ENCODE measurements at places on chromosomes 13 and 19. TPM values are rescaled to one million over a fixed set of nuclear protein-coding genes. Genes with fewer than 3 reads are reported as not detected.

C19orf47 gene
- 26.5 TPM for total RNA-seq

NLRP8 gene
- total RNA-seq: not detected

ACTMAP gene
- total RNA-seq: 17.1 TPM

ADPRHL1 gene
- 4.4 TPM for total RNA-seq

DNA sequence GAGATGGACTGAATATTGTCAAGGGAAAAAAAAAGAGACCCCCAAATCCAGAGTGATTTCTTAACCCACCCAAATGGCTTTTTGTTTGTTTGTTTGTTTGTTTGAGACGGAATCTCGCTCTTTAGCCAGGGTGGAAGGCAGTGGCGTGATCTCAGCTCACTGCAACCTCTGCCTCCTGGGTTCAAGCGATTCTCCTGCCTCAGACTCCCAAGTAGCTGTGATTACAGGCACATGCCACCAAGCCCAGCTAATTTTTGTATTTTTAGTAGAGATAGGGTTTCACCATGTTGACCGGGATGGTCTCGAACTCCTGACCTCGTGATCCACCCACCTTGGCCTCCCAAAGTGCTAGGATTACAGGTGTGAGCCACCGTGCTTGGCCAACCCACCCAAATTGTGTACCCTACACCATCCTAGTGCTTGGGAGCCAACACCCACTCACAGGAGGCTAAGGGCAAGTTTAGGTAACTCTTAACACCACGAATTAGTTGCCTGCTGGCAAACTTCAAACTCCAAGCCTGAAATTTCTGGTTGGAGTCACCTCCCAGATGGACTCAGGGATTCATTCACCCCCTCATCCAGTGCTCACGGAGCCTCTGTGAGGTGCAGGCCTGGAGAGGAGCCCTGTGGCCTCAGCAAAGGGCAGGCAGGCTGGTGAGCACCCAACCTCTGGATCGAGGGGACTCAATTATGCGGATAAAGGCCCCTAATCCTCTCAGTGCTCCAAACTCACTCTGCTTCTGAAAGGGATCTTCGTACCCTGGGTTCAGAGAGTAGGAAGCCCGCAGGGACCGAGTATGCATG, 37.6 kb downstream of the ACTN4 start:
- DNase-seq: no peak

- DNase-seq: no peak
Observed at GRCh38 chr13:62960723-62961122, 1545.1 kb upstream of the PCDH20 start.

DNA sequence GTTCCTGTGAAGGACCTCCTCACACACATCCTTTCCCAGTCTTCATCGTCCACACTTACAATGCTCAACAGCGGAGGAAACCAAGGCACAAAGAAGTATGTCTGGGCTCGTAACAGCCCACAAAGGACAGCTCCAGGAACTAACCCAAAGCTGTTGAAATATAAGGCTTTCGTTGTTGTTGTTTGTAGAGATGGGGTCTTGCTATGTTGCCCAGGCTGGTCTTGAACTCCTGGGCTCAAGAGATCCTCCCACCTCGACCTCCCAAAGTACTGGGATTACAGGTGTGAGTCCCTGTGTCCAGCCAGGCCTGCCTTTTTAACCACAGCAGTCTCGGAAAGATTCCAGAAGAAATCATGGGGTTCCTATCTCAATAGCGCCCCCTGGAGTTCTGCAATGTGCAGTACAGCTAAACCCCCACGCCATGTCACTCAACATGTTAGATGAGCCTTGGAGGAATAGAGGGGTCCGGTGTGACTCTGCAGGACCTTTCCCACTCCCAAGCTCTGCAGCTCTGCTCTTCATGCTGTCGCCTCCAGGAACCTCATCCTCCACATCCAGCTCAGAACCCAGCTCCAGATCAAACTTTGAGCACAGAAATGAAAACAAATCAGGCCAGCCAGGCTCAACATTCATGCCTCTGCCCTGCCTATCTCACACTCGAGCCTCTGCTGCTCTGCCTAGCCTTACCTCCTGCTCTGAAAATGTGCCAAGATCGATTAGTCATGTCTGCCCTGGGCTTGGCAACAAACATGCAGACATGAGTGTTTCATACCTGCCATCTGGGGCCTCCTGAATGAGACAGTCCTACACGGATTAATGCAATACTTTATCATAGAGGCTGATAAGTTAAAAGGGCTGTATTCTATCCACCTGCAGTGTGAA, 7.5 kb downstream of the PLA2G4C start:
- peak; percentile 72 for DNase-seq

- DNase-seq: no peak
Observed at GRCh38 chr19:55622242-55622969, 2.0 kb downstream of the ZNF784 start.

DNA sequence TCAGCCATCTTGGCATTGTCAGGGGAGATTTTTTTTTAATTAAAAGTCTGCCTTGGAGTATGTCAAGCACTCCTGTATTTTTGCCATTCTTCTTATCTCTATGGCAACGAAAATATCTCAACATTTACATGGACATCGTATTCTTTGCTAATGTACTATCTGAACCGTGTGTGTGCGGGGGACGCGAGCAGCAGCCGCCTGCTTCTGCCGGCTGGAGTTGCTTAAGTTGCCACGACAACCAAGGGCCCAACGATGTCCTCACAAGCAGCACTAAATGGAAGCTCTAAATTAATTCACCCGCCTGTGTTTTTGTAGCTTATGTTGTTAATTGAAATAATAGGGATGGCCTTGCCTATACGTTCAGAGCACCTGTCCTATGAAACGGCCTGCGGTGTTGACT, 309.5 kb downstream of the TEX29 start:
- DNase-seq: no peak

GRCh38 chr13:111897178-111897845, 169.6 kb upstream of the SOX1 start:
- DNase-seq: no peak

Data from A673 (cell line).